ENCODE measurements at places on chromosomes 13 and 19. TPM values are rescaled to one million over a fixed set of nuclear protein-coding genes. Genes with fewer than 3 reads are reported as not detected.

DNA sequence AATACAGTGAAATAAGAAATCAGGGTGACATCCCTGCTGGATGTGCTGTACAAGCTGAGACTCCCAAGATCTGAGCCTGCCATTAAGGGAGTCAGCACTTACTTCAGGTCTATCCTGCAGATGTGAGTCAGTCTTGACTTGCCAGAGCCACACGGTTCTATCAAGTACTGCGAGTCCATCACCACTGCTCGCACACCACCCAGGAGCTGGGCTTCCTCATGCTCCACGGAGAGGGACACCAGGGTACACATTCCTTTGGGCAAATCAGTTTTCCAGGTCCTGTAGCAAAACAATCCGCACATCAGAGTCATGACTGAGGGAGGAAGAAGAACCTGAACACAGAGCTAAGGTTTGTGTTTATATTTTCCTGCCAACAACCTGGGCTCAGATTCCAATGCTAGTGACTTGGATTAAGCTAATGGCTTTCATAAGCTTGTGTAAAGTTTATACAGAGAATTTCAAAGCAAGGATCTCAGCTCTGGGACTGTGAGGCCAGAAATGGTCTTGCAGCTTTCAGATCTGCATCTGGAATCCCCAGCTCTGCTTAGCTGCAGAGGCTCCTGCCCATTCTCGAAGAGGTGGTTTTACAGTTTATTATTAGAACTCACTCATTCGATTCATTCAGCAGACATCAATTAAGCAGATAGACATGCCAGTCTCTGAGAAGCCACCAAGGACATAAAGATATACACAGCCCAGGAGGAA lies 90.6 kb downstream of the KL start:
- no peak for DNase-seq

GRCh38 chr13:97749174-97749573 lies 204.3 kb upstream of the IPO5 start:
- no peak for DNase-seq

The SAMD4B gene
- total RNA-seq: 65.8 TPM

DNA sequence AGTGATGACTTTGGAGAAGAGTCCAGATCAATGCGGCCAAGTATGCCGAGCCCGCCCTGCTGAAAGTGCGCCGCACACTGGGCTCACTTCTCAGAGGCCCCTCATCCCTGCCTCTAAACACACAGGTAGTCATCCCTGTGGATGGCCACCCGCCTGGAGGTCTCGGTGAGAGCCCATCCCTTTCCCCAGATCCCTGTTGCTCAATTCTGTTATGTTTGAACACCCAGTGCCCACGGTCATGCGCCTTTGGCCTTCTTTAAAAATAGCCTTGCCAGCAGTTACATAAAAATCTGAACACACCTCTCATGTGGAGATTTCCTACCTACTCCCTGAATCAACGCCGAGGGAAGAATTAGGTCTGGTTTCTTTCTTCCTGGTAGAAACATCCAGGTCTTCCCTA lies 11.9 kb downstream of the ELAVL1 start:
- DNase-seq: no peak

- no peak for DNase-seq
These were observed 811.6 kb upstream of the ARGLU1 start for GRCh38 chr13:107379407-107380155.

- no peak for DNase-seq
These were observed 2.1 kb upstream of the FBXO17 start for GRCh38 chr19:38977445-38978325.

The ADGRE1 gene
- 0.62 TPM for total RNA-seq

The ZNF486 gene
- total RNA-seq: 1.2 TPM

DNA sequence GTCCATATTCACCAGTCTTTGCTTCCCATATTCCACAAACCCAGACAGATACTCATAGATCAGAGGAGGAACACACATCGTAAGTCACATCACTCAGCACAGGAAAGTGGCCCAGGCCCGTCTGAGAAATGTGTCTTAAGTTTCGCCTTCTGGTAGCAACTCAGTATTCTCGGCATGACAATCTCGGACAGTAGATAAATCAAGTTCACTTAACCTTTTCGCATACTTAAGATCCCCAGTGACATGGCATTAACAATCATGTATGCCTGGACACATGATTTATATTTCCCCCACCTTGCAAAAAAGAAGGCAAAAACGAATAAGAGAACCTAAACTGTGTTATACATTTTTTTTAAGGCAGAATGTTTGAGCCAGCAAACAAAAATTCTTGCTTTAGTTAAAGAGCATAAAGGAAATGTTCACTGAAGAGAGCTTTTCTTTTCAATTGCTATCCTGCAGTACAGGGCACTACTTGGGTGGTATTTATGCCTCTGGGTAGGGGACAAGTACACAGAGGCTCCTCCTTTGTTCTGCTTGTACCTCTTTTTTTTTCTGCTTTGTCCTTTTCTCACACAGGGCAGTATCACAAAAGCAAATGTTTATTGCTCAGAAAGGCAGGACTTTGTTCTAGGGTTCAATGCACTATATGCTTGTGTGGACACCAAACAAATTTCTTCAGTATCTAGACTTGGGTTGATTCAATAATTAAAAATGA lies 360.6 kb downstream of the TDRD3 start:
- no peak for DNase-seq

The ERICH4 gene
- total RNA-seq: not detected

The MEDAG gene
- 11.7 TPM for total RNA-seq

DNA sequence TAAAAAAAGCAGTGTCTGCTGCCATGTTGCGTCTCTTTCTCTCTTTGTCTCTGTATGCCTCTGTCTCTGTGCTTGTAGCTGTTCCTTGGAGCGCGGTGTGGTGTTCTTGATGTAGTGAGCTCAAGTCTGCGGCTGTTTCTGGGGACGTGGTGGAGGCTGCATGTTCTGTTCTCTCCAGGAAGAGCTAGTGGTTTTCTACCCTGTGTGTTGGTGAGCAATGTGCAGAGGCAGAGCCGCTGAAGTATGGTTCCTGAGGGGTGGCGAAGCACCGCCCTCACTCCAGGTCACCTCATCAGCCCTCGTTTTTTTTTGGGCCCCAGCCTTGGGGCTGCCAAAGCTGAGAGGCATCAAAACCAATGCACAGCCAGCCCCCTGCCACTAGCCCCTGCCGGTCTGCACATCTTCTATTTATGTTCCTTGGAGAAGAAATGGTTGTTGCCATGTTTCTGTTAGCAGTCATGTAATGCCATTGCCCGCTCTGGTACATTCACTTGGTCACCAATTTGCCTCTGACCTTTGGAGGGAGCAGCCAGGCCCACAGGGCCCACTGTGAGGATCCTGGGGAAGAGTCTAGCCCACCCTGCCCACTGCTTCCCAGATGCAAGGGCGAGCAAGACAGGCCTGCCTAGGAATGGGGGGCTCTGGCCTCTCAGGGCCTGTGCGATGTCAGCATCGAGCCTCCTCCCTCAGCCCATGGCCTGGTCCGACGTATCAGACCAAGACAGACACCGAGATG lies 7.2 kb downstream of the HNRNPL start:
- DNase-seq: no peak

All from cardiac septum (tissue), 1 donor.